T-helper 2 cell treated with Interferon-gamma antibody and Interleukin-4, amounts not matched to agents 5 μg/mL and 100 μg/mL, for 36 hours (primary cell): ENCODE measurements at places on chromosomes 3 and 15.

DNA sequence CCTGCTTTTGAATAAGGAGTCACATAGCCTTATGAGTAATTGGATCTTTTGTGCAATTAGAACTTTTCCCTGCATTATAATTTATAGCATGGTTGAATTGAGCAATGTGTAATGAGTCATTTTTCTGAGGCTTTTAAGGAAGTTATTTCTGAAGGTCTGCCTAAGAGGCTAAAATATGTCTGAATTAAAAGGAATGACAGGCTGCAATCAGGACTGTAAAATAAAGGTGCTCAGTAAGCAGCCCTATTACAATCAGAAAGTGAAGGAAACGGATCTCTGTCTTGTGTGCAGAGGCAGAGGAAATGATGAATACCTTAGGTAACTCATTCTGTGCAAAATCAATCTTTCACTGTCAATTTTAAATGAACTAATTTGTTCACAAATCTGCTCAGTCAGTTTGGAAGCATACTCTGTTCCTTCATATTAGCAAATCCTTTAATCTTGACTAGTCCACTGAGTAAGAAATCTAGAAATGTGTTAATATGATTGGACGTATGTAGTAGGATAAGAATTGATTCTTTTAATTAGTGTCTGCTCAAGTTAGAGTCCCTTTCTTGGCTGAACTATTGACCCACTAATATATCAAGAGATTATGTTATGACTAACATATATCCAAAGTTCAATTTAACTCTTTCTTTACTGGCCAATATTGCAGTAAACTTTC lies 290.1 kb downstream of the ZIC1 start:
- no peak overlapping the region for H3K4me3 ChIP-seq
- H3K36me3 ChIP-seq = no peaks in the 10 kb centered on the region
- DNase-seq = no peak
- H3K4me1 ChIP-seq = no peaks in the 10 kb centered on the region
- no peak overlapping the region for H3K27ac ChIP-seq
- no peaks in the 10 kb centered on the region for H3K27me3 ChIP-seq

DNA sequence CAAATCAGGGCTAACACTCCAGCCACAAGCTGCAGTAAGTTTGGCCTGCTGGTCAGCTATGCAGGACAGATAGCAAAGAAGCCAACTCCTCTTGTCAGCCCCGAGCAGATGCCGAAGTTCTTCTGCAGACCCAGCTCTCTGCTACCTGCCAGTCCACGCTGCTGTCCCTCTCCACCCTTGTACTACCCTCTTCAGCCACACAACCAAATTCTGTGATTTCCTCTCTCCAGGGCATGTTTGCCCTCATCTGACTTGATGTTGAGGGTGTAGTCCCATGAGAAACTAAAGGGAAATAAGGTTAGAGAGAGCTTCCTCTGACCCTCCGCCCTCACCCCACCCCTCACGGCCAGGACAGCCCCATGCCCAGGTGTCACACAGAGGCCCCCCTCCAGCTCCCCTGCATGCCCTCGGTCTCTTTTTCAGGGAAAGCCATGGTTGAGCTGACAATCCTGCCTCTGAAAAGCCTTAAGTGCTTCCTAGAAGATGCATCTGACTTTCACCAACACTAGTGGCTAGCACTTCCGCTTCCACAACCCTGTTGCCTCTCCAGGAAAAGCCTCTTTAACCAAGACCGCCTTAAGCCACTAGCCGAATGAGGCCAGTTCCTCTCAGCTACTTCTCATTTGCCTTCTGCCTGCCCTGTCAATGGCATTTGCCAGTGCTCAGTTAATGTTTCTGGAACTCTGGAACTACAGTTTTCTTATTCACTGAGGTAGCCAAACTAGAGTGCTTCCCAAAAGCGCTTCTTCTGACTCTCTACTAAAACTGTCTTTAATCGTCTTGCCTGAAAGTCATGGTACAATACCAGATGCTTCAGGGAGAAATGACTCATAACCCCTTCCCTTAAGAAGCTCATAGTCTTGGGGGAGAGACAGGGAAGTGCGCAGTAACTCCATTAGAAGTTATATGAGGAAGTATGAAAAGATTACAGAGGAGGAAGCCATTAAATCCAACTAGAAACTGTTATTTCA lies 300.4 kb upstream of the STT3B start:
- H3K36me3 ChIP-seq = peaks cover 13% of the 10 kb centered on the region
- H3K4me3 ChIP-seq = peak overlapping the region; percentile 24
- H3K4me1 ChIP-seq = peaks cover 60% of the 10 kb centered on the region
- DNase-seq = no peak
- peak overlapping the region; percentile 49 for H3K27ac ChIP-seq

- H3K4me3 ChIP-seq = no peak overlapping the region
- no peak for DNase-seq
- no peaks in the 10 kb centered on the region for H3K4me1 ChIP-seq
- no peaks in the 10 kb centered on the region for H3K36me3 ChIP-seq
Observed at GRCh38 chr3:23036728-23037127, 166.4 kb upstream of the UBE2E2 start.

DNA sequence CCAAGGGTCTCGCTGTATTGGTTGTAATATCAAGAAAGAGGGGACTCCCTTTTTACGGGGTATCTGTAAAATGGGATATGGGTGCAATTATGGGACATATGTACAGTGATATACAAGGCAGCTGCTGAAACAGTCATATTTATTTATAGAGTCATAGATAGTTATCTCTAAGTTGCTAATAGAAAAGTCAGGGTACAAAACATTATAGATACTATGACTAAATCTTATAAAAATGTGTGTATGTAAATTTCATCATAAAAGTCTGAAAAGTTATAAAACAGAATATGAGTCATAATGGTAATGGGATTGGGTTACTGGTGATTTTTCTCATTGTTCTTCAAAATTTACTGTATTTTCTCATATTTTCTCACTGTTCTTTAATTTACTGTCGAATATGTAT lies 344.9 kb upstream of the SLCO3A1 start:
- no peaks in the 10 kb centered on the region for H3K4me1 ChIP-seq
- DNase-seq = no peak
- H3K27me3 ChIP-seq = peaks cover 11% of the 10 kb centered on the region
- no peaks in the 10 kb centered on the region for H3K36me3 ChIP-seq

- no peak overlapping the region for H3K27ac ChIP-seq
- no peak for DNase-seq
- peaks cover 10% of the 10 kb centered on the region for H3K4me1 ChIP-seq
- H3K4me3 ChIP-seq = no peak overlapping the region
- no peaks in the 10 kb centered on the region for H3K27me3 ChIP-seq
- peaks cover 31% of the 10 kb centered on the region for H3K36me3 ChIP-seq
Observed at GRCh38 chr15:22850055-22850454, 11.6 kb downstream of the NIPA2 start.

DNA sequence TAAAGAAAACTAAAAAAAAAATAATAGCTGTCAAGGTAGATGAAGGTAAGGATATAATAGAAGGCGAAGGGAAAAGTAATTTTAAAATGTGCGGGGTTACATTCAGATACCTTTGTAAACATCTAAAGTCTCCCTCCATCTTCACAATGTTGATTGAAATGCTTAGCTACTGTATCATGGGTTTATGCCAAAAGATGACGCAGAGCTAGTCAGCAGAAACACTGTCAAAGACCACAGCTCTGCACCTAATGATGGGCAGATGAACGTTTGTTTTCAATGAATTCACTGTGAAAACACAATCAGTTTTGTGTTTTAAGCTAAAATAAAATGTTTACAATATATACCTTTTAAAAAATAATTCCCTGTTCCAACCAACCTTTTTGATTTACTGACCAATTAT lies 61.2 kb downstream of the RFTN1 start:
- H3K27me3 ChIP-seq = no peaks in the 10 kb centered on the region
- peaks cover 24% of the 10 kb centered on the region for H3K36me3 ChIP-seq
- no peak overlapping the region for H3K27ac ChIP-seq
- DNase-seq = no peak
- no peak overlapping the region for H3K4me3 ChIP-seq
- H3K4me1 ChIP-seq = peaks cover 12% of the 10 kb centered on the region

GRCh38 chr15:90512276-90512675 lies 17.4 kb upstream of the CRTC3 start:
- H3K27ac ChIP-seq = no peak overlapping the region
- peaks cover 6% of the 10 kb centered on the region for H3K36me3 ChIP-seq
- DNase-seq = no peak

GRCh38 chr3:24661175-24661584 lies 166.5 kb upstream of the THRB start:
- no peak for DNase-seq
- no peaks in the 10 kb centered on the region for H3K27me3 ChIP-seq
- H3K4me3 ChIP-seq = no peak overlapping the region
- H3K36me3 ChIP-seq = no peaks in the 10 kb centered on the region

GRCh38 chr3:140341817-140342403 lies 336.0 kb upstream of the TRIM42 start:
- no peak overlapping the region for H3K27ac ChIP-seq
- no peaks in the 10 kb centered on the region for H3K36me3 ChIP-seq
- DNase-seq = no peak
- H3K27me3 ChIP-seq = no peaks in the 10 kb centered on the region
- no peaks in the 10 kb centered on the region for H3K4me1 ChIP-seq
- H3K4me3 ChIP-seq = no peak overlapping the region

DNA sequence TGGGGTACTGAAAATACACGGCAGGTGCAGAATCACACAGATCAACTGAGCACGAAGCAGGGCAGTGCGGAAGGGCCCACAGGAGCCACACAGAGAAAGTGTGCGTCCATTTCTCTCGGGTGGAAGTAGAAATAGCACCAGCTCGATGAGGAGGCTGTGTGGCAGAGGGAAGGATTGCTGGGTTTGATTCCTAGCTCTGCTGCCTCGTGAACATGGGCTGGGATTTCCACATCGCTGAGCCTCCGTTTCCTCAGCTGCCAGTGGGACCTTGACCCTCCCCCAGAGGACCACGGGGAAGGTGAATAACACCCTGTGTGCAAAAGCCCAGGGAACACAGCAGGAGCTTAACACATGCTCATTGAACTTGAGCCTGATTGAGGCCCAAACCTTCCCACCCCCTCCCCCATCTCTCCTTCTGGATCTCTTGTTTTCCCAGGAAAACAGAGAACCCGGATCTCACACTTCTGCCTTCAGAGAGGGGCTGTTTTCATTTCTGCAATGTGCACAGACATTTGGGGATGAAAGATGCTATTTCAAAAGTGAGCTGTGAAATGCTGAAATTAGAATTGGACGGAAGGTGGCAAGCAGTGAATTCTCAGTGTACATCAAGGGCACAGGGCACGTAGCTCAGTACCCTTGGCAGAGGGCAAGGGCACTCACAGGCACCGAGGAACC lies 38.4 kb downstream of the ABTB1 start:
- peaks cover 5% of the 10 kb centered on the region for H3K27me3 ChIP-seq
- no peak overlapping the region for H3K4me3 ChIP-seq
- H3K27ac ChIP-seq = no peak overlapping the region
- no peaks in the 10 kb centered on the region for H3K36me3 ChIP-seq
- DNase-seq = no peak

DNA sequence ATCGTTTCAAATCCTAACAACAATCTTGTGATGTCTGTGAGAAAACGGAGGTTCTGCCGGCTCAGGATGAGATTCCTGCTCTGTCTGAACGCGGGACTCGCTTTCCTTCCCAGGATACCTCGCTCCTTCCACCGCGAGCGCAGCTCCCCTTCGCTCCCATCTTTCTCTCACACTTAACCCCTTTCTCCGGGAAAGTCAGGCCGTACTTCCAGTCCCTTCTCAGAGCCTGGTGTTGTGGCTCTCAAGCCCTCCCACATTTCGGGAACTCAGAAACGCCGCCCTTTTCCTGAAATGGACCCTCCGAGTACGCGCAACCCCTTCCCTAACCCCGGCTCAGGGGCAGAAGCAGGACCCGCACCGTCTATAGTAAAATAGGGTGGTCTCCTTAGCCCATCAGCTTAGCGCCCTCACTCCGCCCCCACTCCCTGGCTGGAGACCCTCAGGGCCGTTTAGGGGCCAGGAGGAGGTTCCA lies 378 bp upstream of the FEM1B start:
- peak overlapping the region; percentile 99 for H3K4me3 ChIP-seq
- no peaks in the 10 kb centered on the region for H3K27me3 ChIP-seq
- peaks cover 24% of the 10 kb centered on the region for H3K36me3 ChIP-seq
- peak; percentile 32 for DNase-seq
- H3K27ac ChIP-seq = peak overlapping the region; percentile 95

GRCh38 chr3:28267984-28268849 lies 26.8 kb downstream of the CMC1 start:
- no peaks in the 10 kb centered on the region for H3K27me3 ChIP-seq
- H3K36me3 ChIP-seq = peaks cover 55% of the 10 kb centered on the region
- H3K4me1 ChIP-seq = peaks cover 5% of the 10 kb centered on the region
- no peak overlapping the region for H3K4me3 ChIP-seq

GRCh38 chr3:145639003-145639606 lies 521.9 kb downstream of the PLOD2 start:
- H3K36me3 ChIP-seq = no peaks in the 10 kb centered on the region
- H3K4me1 ChIP-seq = no peaks in the 10 kb centered on the region
- H3K4me3 ChIP-seq = no peak overlapping the region
- H3K27ac ChIP-seq = no peak overlapping the region
- no peaks in the 10 kb centered on the region for H3K27me3 ChIP-seq
- no peak for DNase-seq

DNA sequence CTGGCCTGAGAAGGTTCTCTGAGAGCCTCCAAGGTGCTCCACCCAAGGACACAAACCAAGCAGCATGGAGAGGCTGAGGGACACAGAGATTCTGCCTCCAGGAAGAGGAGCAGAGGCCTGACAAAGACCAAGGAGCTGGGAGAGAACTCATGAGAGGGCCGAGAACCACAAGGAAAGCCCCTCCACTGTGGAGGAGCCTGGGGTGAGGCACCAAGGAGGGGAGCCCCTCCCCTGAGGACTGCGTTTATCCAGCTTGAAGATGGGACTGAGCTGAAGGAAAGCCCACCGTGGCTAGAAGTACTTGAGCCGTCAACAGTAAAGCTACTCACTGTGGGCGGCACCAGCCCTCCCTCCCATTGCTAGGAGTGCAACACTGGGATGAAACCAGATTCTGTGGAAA lies 63.1 kb upstream of the MEF2A start:
- H3K27me3 ChIP-seq = no peaks in the 10 kb centered on the region
- peaks cover 32% of the 10 kb centered on the region for H3K4me1 ChIP-seq
- H3K4me3 ChIP-seq = no peak overlapping the region
- peak overlapping the region; percentile 44 for H3K27ac ChIP-seq

GRCh38 chr3:46931631-46932331 lies 44.8 kb downstream of the CCDC12 start:
- no peaks in the 10 kb centered on the region for H3K27me3 ChIP-seq
- peak overlapping the region; percentile 62 for H3K4me3 ChIP-seq
- H3K4me1 ChIP-seq = peaks cover 57% of the 10 kb centered on the region
- peak overlapping the region; percentile 72 for H3K27ac ChIP-seq

GRCh38 chr3:178267158-178267844 lies 268.9 kb upstream of the KCNMB2 start:
- H3K27me3 ChIP-seq = no peaks in the 10 kb centered on the region
- no peak overlapping the region for H3K4me3 ChIP-seq
- DNase-seq = no peak
- no peaks in the 10 kb centered on the region for H3K4me1 ChIP-seq
- H3K36me3 ChIP-seq = no peaks in the 10 kb centered on the region

DNA sequence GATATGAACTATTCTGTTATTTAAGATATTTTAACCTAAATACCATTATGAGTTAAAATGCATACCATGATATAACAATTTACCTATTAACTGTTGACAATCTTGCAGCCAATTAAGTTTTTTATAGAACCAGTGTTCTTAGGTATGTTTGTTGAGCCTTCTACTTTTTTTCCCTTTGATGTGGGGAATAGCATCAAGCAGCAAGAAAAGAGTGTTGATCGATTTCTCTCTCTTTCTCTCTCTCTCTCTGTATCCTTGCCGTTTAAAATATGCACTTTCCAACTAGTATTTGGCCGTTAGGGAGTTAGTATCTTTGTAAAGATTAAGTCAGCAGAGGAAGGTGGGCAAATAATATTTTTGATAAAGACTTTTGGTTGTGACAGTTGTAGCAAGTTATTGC lies 5.9 kb downstream of the CHD2 start:
- H3K4me1 ChIP-seq = peaks cover 60% of the 10 kb centered on the region
- peak overlapping the region; percentile 100 for H3K27ac ChIP-seq
- DNase-seq = no peak
- H3K36me3 ChIP-seq = peaks cover 58% of the 10 kb centered on the region
- no peaks in the 10 kb centered on the region for H3K27me3 ChIP-seq
